ENCODE measurements at places on chromosomes 11 and 22.

DNA sequence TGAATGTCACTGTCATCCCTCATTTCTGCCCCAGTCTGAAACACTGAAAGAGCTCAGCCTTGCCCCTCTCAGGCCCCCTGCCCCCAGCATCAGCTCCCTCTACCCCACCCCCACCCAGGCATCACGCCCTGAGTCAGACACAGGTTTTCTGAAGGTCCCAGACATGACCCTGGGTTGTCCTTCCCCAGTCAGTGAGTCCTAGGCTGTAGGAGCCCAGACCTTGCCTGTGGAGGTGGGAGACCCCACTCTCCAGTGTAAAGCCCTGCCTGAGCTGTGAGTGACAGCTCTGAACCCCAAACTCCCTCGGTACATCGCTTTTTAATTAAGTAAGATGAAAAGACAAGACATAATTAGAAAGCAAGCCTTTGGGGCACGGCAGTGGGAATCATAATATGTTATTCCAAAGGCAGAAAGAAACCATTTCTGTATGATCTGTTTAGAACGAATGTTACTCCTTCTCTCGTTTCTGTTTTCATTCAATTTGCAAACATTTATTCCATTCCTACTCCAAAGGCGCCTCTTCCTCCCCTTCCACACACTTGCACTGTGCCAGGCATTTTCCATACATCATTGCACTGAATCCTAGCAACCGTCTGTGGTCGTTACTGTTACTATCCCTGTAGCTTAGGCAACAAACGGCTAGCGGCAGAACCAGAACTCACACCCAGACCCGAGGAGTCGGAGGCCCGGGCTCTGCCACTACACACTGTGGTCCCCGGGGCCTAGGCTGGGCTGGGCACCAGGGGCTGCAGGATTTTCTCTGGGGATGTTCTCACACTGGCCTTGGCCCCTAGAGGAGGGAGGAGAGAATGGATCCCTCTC is 63.4 kb downstream of the CD6 start:
- DNase-seq: no peak

GRCh38 chr22:39289975-39290720 is 29.3 kb downstream of the RPL3 start:
- DNase-seq: no peak

DNA sequence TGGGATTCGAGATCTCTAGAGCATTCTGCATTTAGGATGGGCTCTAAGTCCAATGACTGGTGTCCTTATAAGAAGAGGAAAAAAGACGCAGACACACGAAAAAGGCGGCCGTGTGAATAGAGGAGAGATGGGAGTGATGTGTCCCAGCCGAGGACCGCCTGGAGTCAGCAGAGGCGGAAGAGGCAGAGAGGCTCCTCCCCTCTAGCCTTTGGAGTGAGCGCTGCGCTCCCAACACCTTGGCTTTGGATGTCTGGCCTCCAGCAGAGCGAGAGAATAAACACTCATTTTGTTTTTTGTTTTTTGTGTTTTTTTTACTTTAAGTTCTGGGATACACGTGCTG is 83.0 kb upstream of the RTL6 start:
- no peak for DNase-seq

GRCh38 chr11:17600316-17601255 is 53.5 kb downstream of the OTOG start:
- DNase-seq: no peak

DNA sequence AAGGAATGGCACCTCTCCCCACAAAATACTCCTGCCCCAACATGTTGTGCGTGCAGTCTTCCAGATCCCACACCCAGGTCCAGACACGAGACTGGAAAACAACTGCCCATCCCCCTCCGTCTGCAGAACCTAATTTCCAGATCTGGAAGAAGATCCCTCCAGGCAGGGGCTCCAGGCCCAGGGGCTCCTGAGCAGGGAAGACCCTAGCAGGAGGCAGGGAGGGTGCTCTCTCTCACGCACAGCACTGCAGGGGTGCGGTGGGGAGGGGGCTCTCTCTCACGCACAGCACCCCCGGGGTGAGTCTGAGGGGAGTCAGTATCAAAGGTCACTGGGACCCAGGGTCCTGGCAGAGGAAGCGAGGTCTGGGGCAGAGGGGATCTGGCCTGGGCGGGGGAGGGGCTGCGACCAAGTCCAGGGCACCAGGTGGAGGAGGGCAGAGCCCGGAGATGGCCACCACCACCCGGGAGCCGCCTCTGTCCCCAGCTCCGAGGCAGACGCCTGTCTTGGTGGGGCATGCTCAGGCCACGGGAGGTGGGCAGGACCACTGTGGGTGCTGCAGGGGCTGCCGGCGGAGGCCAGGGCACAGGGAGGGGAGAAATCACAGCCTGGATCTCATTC is 1.7 kb downstream of the MLC1 start:
- no peak for DNase-seq

DNA sequence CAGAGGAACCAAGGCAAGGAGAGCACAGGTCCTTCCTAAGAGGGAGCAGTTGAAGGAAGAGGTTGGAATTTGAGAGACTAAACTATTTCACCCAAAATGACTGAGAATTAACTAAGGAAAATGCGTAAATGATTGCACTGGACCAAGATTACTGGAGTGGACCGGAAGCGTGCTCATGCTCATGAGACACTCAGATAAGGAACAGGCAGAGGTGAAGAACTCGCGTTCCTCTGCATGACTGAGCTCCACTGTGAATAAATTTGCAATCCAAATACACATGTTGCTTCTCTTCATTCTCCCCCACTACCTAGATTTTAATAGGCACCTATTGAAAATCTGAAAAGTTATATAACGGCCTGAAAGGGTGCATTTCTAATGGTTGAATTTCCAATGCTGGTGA is 207.0 kb downstream of the KIRREL3 start:
- DNase-seq: no peak

DNA sequence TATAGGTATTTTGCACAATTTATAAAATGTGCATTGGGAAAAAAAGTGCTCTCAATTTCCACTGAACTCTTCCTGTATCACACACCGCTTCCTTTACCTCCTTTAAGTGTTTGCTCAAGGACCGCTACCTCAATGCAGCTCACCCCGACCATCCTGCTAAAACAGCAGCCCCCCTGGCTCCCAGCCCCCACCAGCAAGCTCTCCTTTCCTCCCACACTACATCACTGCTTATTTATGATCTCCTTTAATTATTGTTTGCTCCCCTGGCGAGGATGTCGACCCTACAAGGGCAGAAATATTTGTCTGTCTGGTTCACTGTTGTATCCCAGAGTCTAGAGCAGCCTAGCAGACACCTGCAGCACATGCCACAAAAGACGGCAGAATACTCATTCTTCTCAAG is 10.0 kb downstream of the SHANK2 start:
- DNase-seq: no peak
